ENCODE measurements at places on chromosomes 6 and 20.

DNA sequence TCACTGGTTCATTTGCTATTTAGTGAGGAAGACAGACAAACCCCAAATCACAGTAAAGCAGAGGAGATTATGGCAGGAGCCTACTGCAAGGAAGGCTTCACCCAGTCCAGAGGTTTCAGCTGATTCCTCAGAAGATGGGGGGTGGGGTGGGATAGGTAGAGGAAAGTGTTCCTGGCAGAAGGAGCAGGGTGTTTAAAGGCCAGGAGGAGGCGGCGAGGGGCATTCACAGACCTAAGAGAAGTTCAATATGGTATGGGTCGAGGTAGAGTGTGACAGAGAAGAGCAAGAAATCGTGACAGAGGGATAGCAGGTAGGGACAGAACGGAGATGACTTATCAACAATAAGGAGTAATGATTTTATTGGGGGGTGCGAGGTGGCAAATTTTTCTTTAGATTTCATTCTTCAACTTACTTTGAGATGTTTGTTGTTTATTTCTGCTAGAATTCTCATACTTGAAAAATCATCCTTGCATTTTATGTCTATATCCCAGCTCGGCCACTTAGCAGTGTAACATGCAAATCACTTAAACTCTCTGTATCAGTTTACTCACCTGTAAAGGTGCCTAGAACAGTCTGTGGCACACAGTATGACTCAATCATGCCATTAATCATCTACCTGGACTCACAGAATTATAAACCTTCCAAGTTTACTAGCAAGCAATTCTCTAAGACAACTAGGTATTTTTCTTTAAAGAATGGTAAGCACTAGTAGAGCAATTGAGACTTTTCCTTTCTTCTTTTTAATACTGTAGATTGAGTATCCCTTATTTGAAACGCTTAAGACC lies 176.7 kb downstream of the REV3L start:
- DNase-seq, result no peak

- no peak for DNase-seq
Observed at GRCh38 chr6:164415832-164416563, 893.4 kb downstream of the C6orf118 start.

GRCh38 chr20:34345402-34345736 lies 17.7 kb upstream of the ITCH start:
- no peak for DNase-seq

- no peak for DNase-seq
Observed at GRCh38 chr6:28696167-28696566, 170.5 kb downstream of the GPX5 start.
